CD8-positive, alpha-beta memory T cell (primary cell): ENCODE measurements at places on chromosomes 4 and X.

DNA sequence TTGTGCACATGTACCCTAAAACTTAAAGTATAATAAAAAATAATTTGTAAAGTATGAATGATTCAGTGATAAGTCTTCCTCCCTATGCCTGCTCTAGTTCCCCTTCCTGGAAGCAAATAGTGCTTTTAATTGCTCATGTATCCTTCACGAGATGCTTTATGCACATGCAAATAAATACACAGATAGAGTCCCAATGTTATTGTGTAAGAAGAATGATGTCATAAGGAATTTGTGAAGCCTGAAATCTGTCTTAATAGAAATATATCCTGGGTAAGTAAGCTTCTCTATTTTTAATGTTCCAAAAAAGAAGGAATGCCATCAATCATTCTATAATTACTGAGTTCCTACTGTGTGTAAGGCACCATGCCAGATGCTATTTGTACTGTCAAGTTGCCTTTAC lies 157.5 kb upstream of the SLC4A4 start:
- no peak overlapping the region for H3K27ac ChIP-seq
- H3K36me3 ChIP-seq = no peaks in the 10 kb centered on the region
- H3K4me1 ChIP-seq = peaks cover 5% of the 10 kb centered on the region
- H3K27me3 ChIP-seq = peaks cover 4% of the 10 kb centered on the region
- DNase-seq = no peak

GRCh38 chr4:120508036-120508435 lies 414.5 kb downstream of the PRDM5 start:
- H3K4me1 ChIP-seq = no peaks in the 10 kb centered on the region
- no peak overlapping the region for H3K4me3 ChIP-seq
- H3K36me3 ChIP-seq = no peaks in the 10 kb centered on the region
- DNase-seq = no peak
- no peaks in the 10 kb centered on the region for H3K27me3 ChIP-seq

DNA sequence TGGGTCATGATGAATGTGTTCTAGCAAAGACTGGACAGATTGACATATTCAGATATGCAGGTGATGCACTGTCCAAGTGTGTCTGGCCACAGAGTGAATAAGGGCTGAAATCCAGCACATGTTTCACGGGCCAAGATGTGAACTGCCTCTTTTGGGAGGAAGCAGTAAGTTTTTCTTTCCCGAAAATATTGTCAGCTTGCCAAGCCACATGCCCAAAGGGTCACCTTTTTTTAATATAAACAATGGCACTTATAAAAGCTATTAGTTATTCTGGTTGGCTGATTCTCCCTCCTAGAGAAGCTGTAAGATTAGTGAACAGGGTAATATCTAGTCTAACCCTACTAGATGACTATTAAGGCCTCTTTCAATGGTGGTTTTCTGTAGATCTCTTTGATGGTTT lies 1.5 kb upstream of the EDNRA start:
- H3K36me3 ChIP-seq = no peaks in the 10 kb centered on the region
- no peak overlapping the region for H3K4me3 ChIP-seq
- H3K4me1 ChIP-seq = no peaks in the 10 kb centered on the region
- H3K27me3 ChIP-seq = peaks cover 4% of the 10 kb centered on the region

DNA sequence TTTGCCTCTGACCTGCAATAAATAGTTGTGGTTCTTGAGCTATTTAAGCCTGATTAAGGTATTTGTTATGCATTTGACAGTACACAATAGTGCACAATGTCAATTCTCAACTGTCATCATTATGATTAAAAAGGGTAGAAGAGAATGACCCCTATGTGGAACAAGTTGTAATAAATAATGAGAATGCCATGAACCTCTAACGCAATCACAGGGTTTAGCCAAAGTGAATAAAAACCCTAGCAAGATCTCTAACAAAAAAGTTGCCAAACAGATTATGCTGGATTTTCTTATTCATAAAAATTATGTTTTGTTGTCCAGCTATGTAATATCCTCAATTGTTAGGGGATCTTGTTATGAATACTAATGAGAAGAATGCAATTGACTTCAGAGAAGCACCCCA lies 387.4 kb downstream of the GPAT3 start:
- H3K4me3 ChIP-seq = no peak overlapping the region
- DNase-seq = no peak
- no peak overlapping the region for H3K27ac ChIP-seq
- no peaks in the 10 kb centered on the region for H3K4me1 ChIP-seq
- no peaks in the 10 kb centered on the region for H3K36me3 ChIP-seq

DNA sequence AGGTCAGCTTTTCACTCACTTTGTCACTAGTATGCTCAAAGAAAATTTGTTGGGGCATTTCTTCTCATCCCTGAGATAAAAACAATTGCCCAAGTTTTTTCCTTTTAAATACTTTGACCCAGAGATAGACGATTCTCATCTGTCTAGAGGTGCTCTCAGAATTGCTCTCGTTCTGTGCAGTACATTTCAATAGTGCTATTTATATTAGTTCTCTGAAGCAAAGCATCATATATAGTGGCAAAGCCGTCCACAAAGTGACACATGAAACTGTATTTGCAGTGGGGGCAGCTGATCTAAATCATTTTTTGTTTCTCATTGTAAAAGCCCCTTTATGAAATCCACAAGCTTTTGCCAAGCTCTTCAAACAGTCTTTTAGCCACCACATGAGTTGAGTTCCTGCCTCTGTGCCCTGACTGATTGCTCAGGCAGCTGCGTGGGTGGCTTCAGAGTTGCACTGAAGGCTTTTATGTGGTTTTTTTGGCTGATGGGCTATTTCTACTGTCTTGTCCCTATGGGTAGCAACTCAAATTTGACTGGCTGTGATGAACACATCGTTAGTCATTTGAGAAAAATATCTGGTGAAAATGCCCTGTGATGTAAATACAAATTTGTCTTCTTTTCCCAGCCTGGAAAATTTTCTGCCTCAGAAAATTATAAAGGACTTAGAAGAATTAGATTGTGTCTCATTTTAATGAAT lies 119.1 kb upstream of the OTUD4 start:
- no peak for DNase-seq
- H3K36me3 ChIP-seq = no peaks in the 10 kb centered on the region
- no peak overlapping the region for H3K27ac ChIP-seq
- H3K4me3 ChIP-seq = no peak overlapping the region

DNA sequence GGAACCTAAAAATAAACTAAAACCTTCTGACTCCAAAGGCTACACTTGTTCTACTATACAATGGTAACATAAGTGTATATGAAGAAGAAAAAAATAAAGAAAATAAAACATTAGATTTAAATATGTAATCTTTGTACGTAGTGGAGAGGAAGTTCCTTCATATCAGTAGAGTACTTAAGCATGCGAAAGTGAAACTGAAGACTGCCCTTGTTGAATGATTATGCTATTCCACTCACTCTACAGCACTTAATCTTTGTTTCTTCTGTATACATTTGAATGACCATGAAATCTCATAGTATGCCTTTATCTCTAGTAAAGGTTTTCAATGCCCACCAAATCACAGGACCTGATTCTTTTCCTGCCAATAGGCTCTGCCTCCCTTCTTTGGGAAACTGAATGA lies 78.9 kb downstream of the NDST3 start:
- H3K27ac ChIP-seq = no peak overlapping the region
- H3K4me1 ChIP-seq = no peaks in the 10 kb centered on the region
- DNase-seq = no peak
- H3K4me3 ChIP-seq = no peak overlapping the region

DNA sequence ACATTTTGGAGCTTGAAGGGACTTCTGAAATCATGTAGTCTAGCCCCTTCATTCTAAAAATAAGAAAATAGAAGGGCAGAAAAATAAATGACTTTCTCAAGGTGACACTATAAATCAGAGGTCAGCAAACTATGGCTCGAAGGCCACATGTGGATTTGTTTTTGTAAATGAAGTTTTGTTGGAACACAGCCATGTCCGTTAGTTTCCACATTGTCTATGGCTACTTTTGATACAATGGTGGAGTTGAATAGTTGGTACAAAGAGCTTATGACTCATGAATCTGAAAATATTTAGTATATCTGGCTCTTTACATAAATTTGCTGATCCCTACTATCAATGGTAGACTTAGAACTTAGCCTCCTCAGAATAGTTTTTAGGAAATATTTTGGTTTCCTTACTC lies 302.4 kb upstream of the PRPS2 start:
- H3K27ac ChIP-seq = no peak overlapping the region
- no peaks in the 10 kb centered on the region for H3K27me3 ChIP-seq
- no peak for DNase-seq
- H3K4me3 ChIP-seq = no peak overlapping the region
- H3K4me1 ChIP-seq = no peaks in the 10 kb centered on the region
- no peaks in the 10 kb centered on the region for H3K36me3 ChIP-seq

- no peaks in the 10 kb centered on the region for H3K4me1 ChIP-seq
- no peaks in the 10 kb centered on the region for H3K27me3 ChIP-seq
- H3K4me3 ChIP-seq = no peak overlapping the region
- DNase-seq = no peak
- no peaks in the 10 kb centered on the region for H3K36me3 ChIP-seq
- H3K27ac ChIP-seq = no peak overlapping the region
These were observed 14.7 kb downstream of the SMIM10L2A start for GRCh38 chrX:135436456-135436855.

DNA sequence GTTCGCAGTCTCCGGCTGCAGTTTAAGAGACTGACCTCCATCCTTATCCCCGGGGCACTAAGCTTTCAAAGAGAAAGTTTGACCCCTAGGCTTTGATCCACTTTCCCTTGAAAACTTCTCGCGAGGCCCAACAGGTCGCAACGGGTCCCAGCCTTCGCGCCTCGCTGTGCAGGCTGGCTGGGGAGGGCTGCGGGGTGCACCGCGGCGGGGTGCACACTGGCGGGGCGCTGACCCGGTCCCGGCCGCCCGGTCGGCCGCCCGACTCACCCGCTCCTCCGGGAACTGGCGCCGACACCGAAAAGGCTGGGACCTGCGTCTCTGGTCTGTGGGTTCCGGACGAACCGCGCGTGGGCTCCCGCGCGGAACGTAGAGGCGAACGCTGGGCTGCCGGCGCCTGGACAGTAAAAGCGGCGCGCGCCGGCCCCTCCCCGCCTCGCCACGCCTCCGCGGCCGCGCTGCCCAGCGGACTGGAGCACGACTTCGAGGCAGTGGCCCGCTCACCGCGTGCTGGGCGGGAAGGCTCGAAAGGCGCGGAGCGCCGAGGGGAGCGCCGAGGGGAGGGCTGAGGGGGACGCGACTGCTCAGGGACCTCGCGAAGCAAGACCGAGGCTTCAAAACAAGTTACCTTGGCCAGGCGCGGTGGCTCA lies at the start of gene TAF7L:
TSS of gene TAF7L (minus strand) at position 378 of the 647 bp plus-strand sequence. CDS start 3,791 bp downstream, outside the sequence.
- no peak within 1 kb of the TSS for H3K4me3 ChIP-seq
- H3K27me3 ChIP-seq = no peaks in the 10 kb centered on the region
- H3K4me1 ChIP-seq = no peaks in the 10 kb centered on the region

GRCh38 chrX:43655151-43656004 lies 721 bp upstream of the MAOA start:
- H3K4me1 ChIP-seq = no peaks in the 10 kb centered on the region
- peak overlapping the region; percentile 66 for H3K4me3 ChIP-seq
- no peaks in the 10 kb centered on the region for H3K36me3 ChIP-seq

DNA sequence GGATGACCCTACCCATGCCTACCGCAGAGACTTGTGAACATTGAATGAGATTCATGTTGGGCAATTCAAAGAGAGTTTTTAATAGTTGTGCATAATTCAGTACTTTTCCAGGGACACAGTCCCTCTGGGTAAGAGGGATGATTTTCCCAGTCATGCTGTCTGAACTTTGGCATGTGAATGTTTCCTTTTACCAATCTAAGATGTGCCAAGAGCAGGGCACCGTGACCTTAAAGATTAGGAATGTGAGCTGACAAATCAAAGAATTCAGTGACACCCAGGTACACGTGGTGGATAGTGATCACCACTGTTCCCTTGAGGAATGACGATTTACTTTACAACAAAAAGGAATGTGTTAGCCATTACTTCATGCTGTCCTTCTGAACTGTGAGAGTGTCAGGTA lies 515.6 kb downstream of the PPARGC1A start:
- no peak overlapping the region for H3K4me3 ChIP-seq
- H3K27ac ChIP-seq = no peak overlapping the region
- no peak for DNase-seq
- H3K36me3 ChIP-seq = no peaks in the 10 kb centered on the region
- no peaks in the 10 kb centered on the region for H3K4me1 ChIP-seq

DNA sequence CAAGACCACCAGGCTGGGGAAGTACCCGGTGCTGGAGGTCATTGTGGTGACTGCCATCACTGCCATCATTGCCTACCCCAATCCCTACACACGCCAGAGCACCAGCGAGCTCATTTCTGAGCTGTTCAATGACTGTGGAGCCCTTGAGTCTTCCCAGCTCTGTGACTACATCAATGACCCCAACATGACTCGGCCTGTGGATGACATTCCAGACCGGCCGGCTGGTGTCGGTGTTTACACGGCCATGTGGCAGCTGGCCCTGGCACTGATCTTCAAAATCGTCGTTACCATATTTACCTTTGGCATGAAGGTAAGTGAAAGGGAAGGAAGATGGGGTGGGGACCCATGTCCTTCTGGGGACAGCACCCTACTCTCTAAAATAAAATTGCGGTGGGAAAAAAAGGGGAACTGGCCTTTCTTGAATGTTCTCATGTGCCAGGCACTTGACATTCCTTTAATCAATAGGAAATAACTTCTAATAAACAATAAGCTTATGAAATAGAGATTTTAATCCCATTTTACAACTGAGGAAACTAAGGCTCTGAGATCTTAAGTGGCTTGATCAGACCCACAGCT lies 51.6 kb downstream of the CLCN4 start:
- H3K36me3 ChIP-seq = no peaks in the 10 kb centered on the region
- no peaks in the 10 kb centered on the region for H3K27me3 ChIP-seq
- no peak overlapping the region for H3K4me3 ChIP-seq
- no peaks in the 10 kb centered on the region for H3K4me1 ChIP-seq

DNA sequence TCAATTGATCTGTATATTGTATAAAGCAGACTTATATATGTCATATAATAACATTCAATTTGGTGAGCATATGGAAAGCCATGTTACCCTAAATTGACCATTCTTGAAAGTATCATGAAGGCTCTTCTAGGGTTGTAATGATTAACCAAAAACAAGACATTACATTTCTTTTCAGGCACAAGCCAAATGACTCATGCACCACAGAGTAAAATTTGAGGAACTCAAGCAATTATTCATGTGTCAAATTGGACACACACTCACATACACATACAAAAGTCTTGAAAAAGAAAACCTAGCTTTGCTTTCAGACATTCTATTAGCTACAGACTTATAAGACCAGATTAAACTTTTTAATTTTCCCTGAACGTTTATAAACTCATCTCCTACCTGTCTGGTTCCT lies 146.5 kb upstream of the PCDH18 start:
- no peaks in the 10 kb centered on the region for H3K4me1 ChIP-seq
- no peak overlapping the region for H3K4me3 ChIP-seq
- H3K27me3 ChIP-seq = no peaks in the 10 kb centered on the region
- no peak for DNase-seq
- H3K27ac ChIP-seq = no peak overlapping the region

DNA sequence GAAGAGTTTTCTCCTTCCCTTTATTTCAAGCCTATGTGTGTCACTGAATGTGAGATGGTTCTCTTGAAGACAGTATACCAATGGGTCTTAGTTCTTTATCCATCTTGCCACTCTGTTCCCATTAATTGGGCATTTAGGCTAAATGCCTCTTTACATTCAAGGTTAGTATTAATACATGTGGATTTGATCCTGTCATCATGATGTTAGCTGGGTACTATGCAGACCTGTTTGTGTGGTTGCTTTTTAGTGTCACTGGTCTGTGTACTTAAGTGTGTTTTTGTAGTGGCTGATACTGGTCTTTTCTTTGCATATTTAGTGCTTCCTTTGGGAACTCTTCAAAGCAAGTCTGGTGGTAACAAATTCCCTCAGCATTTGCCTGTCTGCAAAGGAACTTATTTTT lies 23.4 kb upstream of the WDR17 start:
- no peaks in the 10 kb centered on the region for H3K4me1 ChIP-seq
- no peak overlapping the region for H3K27ac ChIP-seq
- no peak overlapping the region for H3K4me3 ChIP-seq
- H3K36me3 ChIP-seq = no peaks in the 10 kb centered on the region
- H3K27me3 ChIP-seq = no peaks in the 10 kb centered on the region
